ENCODE measurements at places on chromosomes 4 and X.

GRCh38 chr4:112214390-112215264 is 17.0 kb upstream of the AP1AR start:
- DNase-seq, result peak; percentile 18

DNA sequence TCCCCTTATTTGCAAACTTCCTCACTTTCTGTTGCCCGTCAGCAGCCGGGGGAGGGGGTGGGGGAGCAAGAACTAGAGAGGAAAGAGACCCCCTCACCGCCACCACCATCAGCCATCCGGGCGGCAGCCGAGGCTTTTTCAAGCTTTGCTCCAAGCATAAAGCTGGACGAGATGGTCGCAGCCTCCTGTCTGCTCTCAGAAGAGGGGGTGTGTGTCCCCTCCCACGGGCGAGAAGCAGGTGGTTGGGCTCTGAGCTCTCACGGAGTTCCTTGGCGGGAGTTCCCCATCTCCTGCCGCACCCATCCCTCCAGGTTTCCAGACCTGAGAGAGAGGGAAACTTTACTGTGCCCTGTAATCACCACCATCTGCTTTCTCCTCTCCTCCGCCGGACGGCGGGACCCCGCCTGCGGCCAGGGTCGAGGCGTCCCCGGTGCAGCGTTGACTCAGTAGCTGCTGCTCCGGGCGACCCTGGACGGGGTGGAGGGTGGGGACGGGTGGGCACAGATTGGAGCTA is 4.7 kb upstream of the ARX start:
- DNase-seq, result no peak

- DNase-seq, result peak; percentile 15
Observed at GRCh38 chrX:13387666-13388494, 68.0 kb upstream of the ATXN3L start.

GRCh38 chr4:171993247-171993646 is 180.0 kb downstream of the GALNTL6 start:
- no peak for DNase-seq

DNA sequence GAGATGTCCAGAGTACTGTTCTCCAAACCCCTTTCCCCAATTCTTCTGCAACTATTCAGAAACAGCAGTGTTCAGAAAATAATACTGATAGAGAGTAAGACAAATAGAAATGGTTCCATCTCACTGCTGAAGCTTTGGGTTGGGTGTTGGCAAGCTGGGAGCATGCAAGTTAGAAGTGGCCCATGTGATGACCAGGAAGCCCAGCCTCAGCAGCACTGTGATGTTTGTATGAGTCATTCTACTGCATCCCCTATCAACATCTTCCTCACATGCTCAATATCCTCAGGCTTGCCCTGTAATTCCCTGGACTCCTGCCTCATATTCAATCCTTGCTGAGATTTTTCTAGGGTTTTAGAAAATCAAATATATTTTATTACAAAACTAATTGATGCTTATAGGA is 96.5 kb downstream of the CHRDL1 start:
- peak; percentile 13 for DNase-seq

GRCh38 chrX:72540318-72540717 is 32.3 kb downstream of the HDAC8 start:
- DNase-seq, result peak; percentile 13

- no peak for DNase-seq
Observed at GRCh38 chr4:6313216-6313615, 43.6 kb downstream of the WFS1 start.

DNA sequence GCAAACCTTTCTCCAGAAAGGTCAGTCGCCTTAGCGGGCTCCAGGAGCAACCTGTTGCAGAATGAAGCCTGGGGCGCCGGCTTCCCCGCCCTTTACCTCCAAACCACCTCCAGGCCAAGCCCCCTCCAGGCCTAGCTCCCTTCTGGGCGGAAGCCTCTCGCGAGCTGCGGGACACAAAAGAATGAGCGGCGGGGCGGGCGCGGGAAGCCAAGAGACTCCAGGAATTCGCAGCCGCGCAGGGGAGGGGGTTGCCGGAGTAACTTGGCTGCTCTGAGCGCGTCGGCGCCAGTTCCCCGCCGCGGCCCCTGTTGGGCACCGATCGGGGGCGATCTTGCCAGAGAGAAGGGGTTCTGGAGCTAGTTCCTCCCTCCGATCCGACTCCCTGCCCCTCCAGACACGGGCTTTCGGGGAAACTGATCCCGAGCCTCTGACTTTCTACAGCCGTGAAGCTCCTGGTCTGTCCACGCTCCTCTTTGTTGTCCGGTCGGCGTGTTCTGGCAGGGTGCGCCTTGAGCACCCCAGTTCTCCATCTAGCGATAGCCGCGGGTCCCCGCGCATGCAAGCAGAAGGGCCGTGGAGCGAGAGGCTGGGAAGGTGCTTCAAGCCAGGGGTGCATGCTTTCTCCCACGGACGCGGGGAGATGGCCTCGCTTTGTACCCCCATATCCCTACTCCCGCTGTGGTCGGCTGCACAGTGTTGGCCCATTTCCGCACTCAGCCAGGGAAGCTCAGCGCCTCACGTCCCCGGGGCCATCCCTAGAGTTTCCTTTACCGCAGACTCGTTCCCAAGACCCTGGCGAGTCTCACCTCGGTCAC is 1.2 kb downstream of the PROM1 start:
- peak; percentile 44 for DNase-seq

GRCh38 chrX:13590914-13591313 is 21.5 kb downstream of the EGFL6 start:
- DNase-seq, result no peak

DNA sequence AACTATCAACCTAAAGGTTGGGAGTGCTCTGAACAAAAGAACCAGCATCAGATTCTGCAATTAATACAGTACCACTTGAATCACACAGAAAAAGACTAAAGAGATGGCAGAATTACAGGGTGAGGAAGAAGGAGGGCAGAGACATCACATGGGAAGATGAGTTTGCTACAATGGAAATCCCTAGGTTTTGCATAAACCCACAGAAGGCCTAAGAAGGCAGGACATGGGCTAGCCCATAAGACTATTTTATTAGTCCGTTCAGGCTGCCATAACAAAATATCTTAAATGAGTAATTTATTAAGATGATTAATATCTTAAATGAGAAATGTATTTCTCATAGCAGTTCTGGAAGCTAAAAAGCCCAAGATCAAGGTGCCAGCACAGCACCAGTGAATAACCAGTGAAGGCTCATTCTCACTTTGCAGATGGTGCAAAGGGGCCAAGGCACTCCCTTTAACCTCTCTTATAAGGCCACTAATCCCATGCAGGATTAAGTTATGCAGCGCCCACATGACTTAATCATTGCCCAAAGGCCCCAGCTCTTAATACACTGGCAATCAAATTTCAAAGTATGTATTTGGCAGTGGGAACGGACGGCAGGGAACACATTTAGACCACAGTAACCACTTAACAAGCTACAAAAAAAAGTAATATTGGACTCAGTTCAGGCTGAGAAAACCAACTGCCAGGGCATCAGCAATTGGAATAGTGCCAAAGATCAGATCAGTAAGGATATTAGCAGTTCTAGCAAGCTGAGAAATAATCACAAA is 47.6 kb upstream of the NEUROG2 start:
- no peak for DNase-seq

DNA sequence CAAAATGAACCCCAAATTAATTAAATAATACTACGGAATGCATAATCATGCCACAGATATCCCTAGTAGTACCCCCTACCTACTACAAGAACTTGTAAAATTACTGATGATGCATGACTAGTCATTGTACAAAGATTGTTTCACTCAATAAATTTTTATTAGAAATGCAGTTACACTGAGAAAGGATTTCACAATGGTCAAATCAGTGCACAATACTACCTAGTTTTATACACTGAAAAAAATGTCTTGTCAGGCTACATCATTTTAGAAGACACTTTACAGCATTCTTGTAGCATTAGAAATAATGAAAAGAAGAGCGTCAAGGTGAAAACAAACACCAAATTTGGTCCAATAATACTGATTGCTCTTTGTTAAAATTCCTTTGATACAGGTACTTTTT is 178.8 kb downstream of the GPM6A start:
- no peak for DNase-seq

GRCh38 chrX:131621650-131622049 is 77.8 kb downstream of the OR13H1 start:
- no peak for DNase-seq

Measured in AG20443 (cell line).